Fibroblast of the conjunctiva (primary cell): ENCODE measurements at places on chromosomes 5 and 9.
A peak's percentile ranks its signal among the peaks of the same experiment; 100 is the strongest.

- no peak for DNase-seq
Measured at GRCh38 chr5:132074091-132074771, 642 bp downstream of the CSF2 start.

DNA sequence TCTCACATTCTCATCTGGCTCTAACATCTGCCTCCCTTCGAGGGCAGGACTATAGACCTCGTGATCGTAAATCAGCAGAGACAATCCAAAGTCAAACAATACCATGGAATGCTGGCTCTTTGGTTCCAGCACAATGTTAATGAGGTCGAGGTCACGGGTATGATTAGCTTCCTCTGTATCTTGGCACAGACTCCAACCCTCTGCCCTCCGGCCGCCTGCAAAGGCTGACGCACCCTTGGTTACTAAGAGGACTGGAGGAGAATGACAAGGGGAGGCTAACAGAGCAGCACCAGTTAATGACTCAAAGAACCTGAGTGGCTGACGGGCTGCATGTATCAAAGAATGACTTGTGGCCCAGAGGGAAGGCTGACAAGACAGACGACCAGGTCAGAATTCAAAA, 10.1 kb downstream of the LHFPL2 start:
- DNase-seq: peak; percentile 87

- DNase-seq: no peak
Measured at GRCh38 chr9:22731786-22732185, 285.2 kb downstream of the DMRTA1 start.

DNA sequence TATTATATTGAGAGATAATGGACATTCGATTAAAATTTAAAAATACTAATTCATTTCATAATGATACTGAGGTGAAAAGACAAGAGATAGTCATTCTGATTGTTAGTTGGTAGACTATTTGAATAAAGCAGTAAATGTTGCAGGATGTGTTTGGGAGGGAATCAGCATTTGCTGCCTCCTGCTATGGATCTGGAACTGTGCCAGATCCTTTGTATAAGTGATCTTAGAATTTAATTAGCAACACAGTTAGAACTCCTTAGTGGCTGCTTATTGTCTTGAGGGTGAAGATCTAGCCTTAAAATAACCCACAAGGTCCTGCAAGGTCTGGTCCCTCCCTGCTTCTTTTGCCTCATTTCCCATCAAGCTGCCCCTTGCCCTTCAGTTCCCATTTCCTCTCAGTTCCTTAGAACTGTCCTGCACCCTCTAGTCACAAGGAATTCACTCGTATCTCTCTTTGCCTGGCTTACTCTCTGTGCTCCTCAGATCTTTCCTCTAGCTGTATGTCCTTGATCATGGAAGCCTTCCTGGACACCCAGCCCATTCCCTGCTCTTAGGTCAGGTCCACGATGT, 12.5 kb downstream of the LECT2 start:
- no peak for DNase-seq

GRCh38 chr9:129131300-129132145, 20.3 kb downstream of the PTPA start:
- DNase-seq: no peak
